ENCODE measurements at places on chromosomes 11 and 22.

DNA sequence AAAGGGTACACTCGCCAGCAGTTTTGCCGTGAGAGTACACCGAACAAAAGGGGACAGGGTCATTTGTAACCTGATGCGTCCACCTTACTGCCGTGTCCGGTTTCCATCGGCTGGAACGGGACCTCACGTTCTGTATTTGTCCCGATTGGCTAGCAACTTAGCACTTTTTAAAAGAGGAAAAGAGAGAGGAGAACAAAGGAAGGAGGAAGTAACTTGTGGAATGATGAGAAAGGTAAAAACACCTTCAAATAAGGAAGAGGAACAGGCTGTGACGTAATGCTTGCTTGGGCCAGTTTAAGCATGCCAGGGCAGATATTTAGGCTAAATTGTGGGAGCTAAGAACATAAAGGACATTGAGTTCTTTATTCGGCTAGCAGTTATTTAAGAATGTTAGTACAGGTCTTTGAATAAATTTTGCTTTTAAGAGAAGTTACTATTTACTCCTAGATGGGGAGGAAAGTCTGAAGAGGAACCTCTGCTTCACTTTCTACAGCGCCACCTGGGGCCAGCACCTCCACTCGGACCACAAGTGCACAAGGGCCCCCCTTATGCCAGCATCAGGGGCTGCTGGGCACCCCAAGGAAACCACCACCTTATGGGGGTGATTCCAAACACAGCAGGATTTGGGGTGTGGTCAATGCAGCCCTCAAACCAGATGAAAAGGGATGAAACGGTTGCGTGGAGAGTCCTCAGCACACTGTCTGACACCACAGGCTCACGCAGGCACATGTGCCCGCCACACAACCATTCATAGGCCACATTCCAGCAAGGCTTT lies 5.8 kb downstream of the ARSA start:
- DNase-seq = no peak

- peak; percentile 96 for DNase-seq
Measured at GRCh38 chr11:68257477-68258362, 14.1 kb downstream of the C11orf24 start.

GRCh38 chr11:128496692-128497060 lies 90.7 kb downstream of the ETS1 start:
- peak; percentile 34 for DNase-seq

DNA sequence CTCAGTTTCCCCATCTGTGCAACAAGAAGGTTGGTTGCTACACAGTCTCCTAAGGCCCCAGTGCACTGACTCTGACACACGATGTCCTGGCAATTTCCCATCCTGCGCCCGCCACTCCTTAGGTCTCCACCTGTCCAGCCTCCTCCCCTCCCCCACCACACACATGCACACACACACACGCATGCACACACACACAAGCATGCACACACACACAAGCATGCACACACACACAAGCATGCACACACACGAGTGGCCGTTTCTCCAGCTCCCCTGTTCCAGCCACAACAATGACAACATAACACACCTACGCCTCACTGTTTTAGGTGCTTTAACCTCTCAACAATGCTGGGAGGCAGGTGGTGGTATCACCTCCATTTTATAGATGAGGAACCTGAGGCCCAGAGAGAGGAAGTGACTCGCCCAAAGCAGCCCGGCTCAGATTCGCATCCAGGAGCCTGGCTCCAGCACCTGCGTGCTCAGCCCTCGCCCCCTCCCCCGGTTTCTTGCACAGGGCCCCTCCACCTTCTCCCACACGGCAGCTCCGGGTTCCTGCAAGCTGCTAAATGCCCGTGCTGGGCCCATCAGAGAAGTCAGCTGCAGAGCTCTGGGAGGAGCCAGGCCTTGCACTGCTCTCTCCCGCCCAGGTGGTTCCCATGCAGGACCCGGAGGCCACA lies 13.0 kb downstream of the CYTH4 start:
- no peak for DNase-seq

DNA sequence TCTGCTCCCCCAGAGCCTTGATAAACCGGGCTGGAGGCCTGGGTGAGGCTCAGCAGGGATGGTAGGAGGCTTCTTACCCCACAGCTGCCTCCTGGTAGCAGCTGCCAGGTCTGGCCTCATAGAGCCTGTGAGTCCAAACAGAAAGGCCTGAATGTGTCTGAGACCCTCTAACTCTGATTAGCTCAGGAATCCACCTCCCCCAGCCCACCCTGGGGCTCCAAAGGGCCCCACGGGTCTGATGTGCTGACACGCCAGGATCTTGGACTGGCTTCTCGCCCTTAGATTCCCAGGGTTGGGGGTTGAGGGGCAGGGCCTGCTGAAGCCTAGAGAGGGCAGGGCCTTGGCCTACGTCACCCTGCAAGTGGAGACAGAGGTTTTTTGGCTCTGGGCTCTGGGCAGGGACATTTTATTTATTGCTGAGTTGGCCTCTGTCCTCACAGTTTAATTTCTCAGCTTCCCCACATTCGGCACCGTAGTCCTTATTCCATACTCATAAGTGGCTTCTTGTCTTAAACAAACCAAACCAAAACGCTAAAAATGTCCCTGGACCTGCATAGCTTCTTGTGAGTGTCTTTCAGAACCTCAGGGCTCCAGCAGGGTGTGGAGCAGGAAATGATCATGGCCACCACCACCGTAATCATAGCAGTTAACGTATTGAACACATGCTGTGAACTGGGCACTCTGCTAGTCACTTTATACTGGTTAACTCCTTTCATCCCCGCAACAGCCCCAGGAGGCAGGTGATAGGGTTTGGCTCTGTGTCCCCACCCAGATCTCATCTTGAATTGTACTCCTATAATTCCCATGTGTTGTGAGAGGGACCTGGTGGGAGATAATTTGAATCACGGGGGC lies 25.1 kb downstream of the KIAA1671 start:
- DNase-seq = no peak

DNA sequence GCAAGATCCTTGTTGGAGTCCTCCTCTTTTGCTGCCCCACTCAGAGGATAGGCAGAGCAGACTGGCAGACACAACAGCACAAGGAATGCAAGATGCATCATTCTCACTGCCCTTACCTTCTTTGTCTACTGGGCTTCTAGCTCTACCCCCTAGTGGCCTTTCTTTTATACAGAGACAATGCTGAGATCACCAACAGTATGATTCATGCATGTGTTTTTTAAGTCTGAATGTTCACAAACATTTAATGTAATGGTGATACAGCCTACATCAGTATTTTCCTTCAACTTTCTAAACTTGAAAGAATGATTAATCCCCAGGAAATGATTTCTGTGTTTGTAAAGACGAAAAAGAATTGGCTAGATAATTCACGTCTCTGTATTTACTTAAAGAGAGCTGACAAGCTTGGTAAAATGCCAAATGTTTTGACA lies at the start of gene MMP10:
Gene MMP10 (minus strand): TSS at position 138 of the 428 bp plus-strand sequence. CDS start 37 bp downstream, at position 101.
- DNase-seq = peak; percentile 44

DNA sequence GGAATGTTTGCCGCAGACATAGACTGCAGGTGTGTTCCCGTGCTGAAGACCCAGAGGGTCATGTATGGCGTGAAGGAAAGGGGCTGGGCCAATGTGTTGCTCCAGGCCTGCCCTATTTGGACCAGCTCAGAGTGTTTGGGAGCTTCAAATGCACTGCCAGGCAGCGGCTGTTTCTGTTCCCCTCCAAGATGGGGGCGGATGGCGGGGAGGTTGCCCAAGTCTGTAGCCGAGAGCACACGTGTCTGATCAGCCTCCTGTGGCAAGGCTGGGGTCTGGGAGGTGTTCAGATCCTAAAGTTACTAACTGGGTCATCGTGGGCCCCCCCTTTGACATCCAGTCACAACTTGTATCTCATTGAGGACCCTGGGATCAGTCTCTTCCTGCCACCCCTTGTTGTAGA lies 45.5 kb downstream of the CACNA1I start:
- DNase-seq = no peak

DNA sequence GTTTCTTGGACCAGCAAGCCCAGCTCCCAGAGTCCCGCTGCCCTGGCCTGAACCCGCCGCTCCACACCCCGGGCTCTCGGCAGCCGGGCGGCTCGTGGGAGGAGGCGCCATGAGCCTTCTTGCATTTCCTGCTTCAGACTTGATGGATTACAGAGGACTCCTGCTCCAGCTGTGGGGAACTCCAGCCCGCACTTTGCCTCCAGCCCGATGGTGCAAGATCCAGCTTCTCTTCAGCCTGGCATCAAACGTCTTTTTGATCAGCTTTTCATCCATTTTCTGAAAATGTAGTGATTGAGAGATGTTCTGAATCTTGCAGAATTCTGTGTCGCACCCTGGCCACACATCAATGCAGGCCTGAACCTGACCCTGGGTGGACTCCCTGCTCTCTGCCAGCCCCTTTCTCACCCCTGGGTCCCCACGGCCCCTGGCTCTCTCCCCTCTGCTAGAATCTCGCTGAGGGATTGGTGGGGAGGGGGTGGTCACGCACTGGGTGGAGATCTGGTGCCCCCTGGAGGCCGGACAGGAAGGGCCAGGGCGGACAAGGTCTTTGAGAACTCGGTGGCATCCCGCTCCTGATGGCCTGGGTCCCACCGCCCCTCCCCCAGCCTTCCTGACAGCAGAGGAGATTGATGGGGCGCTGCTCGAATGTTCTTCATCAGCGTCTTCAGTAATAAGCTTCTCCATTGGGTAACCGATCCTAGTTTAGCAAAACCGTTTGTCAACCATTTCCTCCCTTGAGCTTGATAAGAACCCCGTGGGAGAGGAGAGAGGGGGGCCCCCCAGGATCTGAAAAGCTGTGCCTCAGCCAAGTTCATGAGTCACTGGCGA lies 12.1 kb upstream of the NFAM1 start:
- DNase-seq = peak; percentile 85
